Forelimb muscle (tissue), 1 donor: ENCODE measurements at places on chromosomes 7 and 10.

DNA sequence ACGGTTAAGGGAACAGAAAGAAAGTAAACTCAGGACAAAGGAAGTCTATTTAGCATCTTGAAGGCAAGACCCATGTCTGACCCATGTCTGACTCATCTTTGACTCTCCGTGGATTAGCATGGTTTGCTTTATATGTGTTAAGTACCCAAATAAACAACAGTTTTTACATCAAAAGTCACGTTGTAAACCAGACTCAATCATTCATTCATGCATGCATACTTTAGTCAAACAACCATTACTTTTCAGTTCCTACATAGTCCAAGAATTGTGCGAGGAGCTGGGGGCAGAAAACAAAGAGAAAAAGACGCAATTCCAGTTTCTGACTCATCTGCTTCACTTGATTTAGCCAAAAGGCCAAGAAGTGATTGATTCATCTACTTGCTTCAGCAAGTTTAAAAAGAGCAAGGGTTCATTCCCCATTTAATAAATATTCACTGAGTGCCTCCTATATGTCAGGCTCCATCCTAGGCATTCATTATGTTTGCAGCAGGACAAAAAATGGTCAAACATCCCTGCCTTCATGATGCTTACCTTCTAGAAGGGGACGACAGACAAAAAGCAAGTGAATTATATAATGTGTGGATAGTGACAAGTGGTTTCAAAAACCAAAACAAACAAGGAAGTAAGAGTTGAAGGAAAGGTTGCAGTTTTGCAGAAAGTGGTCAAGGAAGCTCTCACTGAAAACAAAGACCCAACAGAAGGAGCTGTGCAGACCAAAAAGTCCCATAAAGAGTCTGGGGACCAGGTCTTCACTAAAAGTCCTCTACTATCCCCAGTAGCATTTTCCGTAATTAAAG lies 116.2 kb downstream of the FAM107B start:
- DNase-seq = no peak

- DNase-seq = peak; percentile 39
Measured at GRCh38 chr7:130896898-130897514, 163.0 kb upstream of the KLF14 start.

DNA sequence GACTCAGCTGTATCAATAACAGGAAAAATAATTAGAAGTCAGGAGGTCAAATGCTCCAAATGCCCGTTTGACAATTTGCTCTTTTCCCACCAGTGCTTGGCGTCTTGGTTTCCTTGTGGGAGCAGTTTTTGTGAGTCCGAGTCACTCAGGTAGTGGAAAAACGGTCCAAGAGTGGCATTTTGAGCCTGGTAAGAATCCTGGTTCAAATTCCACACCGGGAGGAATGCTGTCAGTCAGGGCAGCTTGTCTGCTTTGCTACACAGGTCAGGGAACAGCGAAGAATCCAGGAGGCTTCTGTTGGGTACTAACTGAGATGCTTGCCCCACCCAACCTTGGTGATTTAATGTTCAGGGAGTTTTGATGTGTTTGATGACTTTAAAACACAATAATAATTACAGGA lies 209.5 kb downstream of the HERPUD2 start:
- no peak for DNase-seq

DNA sequence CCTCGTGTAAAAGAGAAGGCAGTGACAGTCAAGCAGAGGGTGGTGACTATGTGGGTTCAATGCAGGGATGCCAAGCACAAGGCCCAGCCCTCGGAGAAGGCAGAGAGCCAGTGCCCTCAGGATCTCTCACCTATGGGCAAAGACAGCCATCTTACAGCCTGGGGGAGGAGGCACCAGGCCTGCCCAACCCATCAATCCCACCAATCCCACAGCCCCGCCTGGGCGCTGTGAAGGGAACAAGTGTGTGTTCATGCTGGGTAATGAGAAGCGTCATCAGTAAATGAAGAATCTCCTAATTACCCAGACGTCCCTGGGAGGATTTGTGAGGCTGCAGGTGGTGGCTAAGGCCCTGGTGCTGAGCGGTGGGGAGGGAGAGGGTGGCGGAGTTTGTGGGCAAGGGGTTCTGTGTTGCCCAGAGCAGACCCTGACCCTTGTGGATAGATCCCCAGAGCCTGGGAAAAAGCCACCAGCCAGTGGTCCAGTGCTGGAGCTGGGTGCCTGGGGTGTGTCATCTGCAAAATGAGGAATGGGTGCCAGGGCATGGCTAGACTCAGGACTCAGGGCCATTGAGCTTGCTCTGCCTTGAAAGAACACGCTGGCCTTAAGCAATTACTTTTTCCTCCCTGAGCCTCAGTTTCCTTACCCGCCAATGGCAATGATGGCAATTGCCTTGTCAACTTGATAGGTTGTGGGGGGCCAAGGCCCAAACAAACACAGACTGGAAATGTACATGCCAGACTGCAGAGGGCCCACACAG lies 128.1 kb upstream of the UNC5B start:
- DNase-seq = no peak

GRCh38 chr7:74289659-74290552 lies 699 bp downstream of the CLIP2 start:
- no peak for DNase-seq

GRCh38 chr10:31075434-31075833 lies 43.8 kb upstream of the ZNF438 start:
- no peak for DNase-seq

DNA sequence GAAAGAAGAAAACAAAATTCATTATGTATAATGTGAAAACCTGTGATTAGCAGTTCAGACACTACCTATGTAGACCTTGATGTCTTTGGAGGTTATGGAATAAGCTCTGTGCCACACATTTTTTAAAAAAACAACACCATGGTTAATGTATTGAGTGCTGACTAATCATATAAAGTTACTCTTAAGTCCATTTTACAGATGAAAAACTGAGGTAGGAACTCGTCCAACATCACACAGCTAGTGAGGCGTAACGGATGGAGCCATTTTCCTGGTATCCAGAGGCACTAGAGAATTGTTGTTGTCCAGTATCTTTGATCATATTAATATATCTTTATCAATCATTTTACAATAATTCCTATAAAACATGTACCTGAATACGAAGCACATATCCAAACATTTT lies 67.5 kb downstream of the MINDY3 start:
- DNase-seq = no peak

DNA sequence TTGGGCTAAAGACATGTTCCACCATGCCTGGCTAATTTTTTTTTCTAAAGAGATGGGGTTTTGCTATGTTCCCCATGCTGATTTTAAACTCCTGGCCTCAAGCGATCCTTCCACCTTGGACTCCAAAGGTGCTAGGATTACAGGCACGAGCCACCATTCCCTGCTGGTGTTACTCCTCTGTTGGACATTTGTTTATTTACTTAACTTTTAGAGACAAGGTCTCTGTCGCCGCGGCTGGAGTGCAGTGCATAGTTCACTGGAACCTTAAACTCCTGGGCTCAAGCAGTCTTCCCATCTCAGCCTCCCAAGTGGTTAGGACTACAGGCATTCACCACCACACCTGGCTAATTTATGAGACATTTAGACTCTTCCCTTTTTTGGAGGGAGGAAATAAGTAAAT lies 38.9 kb downstream of the CCAR1 start:
- no peak for DNase-seq

DNA sequence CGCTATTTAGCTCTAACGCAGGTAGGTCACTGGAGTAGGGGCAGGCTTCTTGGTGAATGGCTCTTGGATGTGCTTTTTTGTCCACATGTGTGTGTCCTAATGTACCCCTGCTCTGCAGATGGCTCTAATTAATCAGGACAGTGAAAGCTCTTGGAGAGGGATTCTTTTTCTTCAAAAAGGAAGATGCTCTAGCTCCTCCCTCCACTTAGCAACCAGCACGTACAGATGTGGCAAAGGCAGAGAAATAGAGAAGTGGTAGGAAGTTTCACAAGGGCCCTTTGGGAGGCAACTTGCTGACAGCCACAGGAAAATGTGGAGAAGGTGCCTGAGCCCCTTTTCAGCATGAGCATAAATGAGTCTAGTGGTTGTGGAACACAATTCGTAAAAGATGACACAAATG lies 221.7 kb downstream of the PLXNA4 start:
- no peak for DNase-seq

DNA sequence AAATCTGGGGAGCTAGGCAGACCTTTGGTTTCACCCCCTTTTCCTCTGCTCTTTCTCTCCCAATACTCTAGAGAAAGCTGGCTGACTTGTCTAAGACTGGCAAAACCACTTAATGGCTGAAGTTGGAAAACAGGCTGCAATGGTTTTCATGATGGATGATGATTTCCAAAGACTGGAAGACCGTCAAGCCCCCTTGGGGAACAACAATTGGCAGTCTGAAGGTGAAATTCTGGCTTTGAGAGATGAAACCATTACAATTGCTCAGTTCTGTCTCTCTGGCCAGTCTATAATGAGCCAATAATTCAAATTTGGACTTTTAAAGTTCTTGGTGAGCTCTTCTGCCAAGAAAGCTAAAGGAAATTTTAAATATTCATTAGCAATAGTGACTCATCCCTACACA lies 680.5 kb downstream of the PARD3 start:
- no peak for DNase-seq

DNA sequence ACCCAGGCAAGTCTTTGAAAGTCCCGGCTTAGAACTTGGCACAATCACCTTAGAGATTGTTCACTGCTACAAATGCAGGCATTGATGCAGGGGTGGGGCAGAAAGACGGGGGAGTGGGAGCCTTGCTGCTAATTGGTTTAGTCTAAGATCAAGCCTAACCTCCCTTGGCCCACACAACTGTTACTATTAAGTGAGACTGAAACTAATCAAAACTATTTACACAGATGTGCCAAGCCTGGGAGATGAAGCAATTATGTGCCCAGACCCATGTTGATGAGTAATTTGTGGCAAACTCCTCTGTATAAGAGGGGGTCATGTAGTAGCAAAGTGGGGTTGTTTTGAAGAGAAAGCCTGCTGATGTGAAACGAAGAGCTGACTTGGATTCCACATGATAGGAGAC lies 178.2 kb upstream of the ITGB1 start:
- no peak for DNase-seq
